Naive thymus-derived CD4-positive, alpha-beta T cell (primary cell): ENCODE measurements at places on chromosomes 12 and 14. TPM values are rescaled to one million over a fixed set of nuclear protein-coding genes. Genes with fewer than 3 reads are reported as not detected.

TULP3 gene
- total RNA-seq, result 9.6 TPM

PMCH gene
- total RNA-seq, result not detected

KRT72 gene
- 104 TPM for total RNA-seq

SEC23A gene
- total RNA-seq, result 51.3 TPM

CD163 gene
- total RNA-seq, result 11.8 TPM

MGST1 gene
- total RNA-seq, result 16.5 TPM

FOXN3 gene
- 144 TPM for total RNA-seq

LAG3 gene
- 43.5 and 46.5 TPM in 2 replicates for total RNA-seq

- no peak for DNase-seq
- H3K4me1 ChIP-seq, result no peaks in the 10 kb centered on the region
- no peaks in the 10 kb centered on the region for H3K36me3 ChIP-seq
- no peaks in the 10 kb centered on the region for H3K27me3 ChIP-seq
Observed at GRCh38 chr14:101480747-101481530, 80.4 kb upstream of the DIO3 start.

- H3K27ac ChIP-seq, result no peak overlapping the region
- no peak for DNase-seq
- H3K36me3 ChIP-seq, result no peaks in the 10 kb centered on the region
- no peaks in the 10 kb centered on the region for H3K27me3 ChIP-seq
Observed at GRCh38 chr14:101178184-101179072, 274.9 kb upstream of the RTL1 start.

DNA sequence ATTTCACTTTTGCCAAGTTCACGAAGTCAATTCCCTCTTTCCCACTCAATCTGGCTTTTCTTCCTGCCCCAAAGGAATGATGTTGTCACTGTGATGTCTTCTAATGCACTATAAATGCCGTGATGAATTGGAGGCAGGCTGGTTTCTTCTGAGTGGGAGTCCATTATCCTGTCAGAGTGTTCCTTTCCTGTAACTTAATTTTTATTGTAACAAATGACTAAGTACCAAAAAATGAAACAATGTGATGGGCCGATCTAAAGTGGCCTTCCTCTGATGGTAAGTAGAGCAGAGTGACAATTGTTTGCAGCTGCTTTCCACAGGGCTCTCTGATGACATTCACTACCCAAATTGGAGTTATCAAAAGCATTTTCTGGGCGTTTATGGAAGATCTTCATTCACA, 22.2 kb downstream of the TMEM30B start:
- no peak for DNase-seq
- peaks cover 4% of the 10 kb centered on the region for H3K27me3 ChIP-seq
- H3K4me1 ChIP-seq, result no peaks in the 10 kb centered on the region
- no peaks in the 10 kb centered on the region for H3K36me3 ChIP-seq
- H3K4me3 ChIP-seq, result no peak overlapping the region
- no peak overlapping the region for H3K27ac ChIP-seq

DNA sequence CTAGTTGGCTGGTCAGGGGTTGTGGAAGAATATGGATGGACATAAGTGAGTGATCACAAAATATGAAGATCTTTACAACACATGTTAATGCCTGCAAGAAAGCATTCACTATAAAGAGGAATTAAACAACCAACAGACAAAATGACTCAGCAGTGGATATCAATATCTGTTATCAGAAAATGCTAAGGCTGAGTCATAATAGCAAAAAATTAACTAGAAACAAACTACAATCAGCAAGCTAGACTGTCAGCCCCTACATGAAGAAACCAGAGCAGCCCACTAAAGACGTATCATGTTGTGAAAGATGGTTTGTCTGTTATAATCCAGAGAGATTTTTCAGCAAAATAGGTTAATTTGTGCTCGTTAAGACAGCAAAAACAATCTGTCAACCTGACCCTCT, 472.9 kb downstream of the NELL2 start:
- H3K27ac ChIP-seq, result no peak overlapping the region
- no peaks in the 10 kb centered on the region for H3K36me3 ChIP-seq
- H3K4me3 ChIP-seq, result no peak overlapping the region
- no peaks in the 10 kb centered on the region for H3K27me3 ChIP-seq
- H3K4me1 ChIP-seq, result no peaks in the 10 kb centered on the region
- no peak for DNase-seq

- no peaks in the 10 kb centered on the region for H3K27me3 ChIP-seq
- no peak for DNase-seq
- no peak overlapping the region for H3K27ac ChIP-seq
Observed at GRCh38 chr12:116406529-116406928, 129.0 kb upstream of the MED13L start.

- no peaks in the 10 kb centered on the region for H3K27me3 ChIP-seq
- H3K4me3 ChIP-seq, result no peak overlapping the region
- DNase-seq, result no peak
- no peaks in the 10 kb centered on the region for H3K36me3 ChIP-seq
- H3K27ac ChIP-seq, result no peak overlapping the region
Observed at GRCh38 chr12:24415934-24416333, 466.5 kb upstream of the SOX5 start.
